RPMI8226 (cell line): ENCODE measurements at places on chromosomes 11 and 22.

DNA sequence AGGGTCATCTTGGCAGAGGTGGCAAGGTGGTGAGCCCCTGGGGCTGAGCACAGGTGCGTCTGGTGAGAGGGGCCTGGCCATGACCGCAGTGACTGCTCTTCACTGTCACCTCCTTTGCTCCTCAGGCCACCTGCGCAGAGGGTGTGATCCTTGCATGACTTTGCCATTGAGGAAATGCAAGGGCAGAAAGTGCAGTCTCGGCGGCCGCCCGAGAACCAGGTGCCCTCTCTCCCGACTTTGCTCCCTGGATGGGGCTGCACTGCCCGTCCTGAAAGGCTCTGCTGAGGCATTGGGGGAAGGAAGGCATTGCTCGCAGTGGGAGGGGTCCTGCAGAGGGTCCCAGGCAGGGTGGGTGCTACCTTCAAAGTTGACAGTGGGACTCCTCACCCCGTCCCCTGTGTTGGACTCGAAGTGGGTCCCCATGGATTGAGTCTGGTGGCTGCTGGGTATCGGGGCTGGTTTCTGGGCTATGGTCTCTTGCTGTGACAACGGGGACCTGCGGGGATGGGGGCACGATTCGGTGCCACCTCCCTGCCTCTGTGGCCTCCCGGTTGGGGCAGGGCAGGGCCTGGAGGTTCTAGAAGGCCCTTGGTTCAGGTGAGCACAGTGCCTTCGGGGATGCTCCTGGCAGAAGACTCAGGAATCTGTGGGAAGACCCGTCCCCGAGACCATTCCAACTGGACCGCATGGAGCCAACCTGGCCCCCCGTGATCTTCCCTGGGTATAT is 1239.4 kb downstream of the BRD1 start:
- peak; percentile 83 for DNase-seq

DNA sequence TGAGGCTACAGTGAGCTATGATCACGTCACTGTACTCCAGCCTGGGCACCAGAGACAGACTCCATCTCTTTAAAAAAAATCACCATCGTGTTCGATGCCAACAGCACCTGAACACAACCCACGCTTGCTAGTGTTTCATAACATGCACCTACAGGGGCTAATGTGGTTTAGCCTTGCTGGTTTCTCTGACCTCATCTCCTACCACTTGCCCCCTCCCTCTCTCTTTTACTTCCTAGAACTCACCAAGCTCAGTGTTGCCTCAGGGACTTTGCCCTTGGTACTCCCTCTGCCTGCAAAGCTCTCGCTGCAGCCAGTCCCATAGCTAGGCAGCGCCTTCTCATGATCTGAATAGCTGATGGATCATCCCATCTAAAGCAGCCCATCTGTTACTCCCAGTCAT is 99.8 kb downstream of the FBXO7 start:
- no peak for DNase-seq

GRCh38 chr11:7252683-7253213 is 1.0 kb downstream of the SYT9 start:
- no peak for DNase-seq

GRCh38 chr11:10322830-10323792 is 18.2 kb downstream of the ADM start:
- peak; percentile 57 for DNase-seq

GRCh38 chr22:48309836-48310235 is 1517.8 kb downstream of the BRD1 start:
- no peak for DNase-seq

DNA sequence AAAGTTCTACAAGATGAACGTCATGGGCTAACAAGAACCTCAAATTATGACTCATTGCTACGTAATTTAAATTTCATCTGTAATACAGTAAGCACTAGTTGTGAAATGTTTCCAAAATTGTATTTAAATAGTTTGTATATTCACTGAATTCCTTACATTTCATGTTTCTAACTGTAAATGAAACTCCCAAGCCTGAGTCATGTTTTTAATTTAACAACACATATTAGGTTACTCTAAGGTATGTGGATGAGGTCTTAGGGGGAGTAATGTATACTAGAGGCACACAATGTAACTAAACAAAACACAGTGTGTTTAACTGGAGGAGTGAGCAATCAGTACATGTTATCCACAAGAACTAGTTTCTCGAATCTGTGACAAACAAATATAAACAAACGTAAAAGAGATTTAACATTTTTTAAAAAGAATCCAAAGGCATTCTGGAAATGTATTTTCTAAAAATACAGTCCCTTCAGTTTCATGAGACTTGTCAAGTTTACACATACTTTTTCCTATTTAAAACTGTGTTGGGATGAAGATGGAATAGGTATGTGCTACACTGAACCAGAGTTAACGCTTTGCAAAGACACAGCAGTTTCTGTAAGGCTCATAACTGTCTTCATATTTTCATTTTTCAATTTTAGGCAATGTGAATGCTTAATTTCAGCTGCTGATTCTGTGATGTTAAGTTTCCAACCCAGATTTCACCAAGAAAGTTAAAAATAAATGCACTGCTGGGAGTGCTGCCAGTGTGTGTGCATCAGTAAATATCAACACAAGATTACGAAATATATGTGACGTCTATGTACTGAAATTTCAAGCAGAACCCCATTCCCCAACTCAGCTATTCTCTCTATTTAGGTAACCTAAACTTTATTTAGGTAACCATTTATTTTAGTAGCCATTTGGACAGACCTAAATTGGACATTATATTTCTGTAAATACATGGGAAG is 52.6 kb downstream of the PITPNB start:
- DNase-seq = no peak
